ENCODE measurements at places on chromosomes 1 and 21. TPM values are rescaled to one million over a fixed set of nuclear protein-coding genes. Genes with fewer than 3 reads are reported as not detected.

Gene AJAP1
- not detected for total RNA-seq

- peak overlapping the region; percentile 76 for H3K27ac ChIP-seq
- no peaks in the 10 kb centered on the region for H3K27me3 ChIP-seq
- no peaks in the 10 kb centered on the region for H3K36me3 ChIP-seq
- H3K4me1 ChIP-seq: peaks cover 33% of the 10 kb centered on the region
- H3K4me3 ChIP-seq: no peak overlapping the region
These were observed 7.6 kb upstream of the TIE1 start for GRCh38 chr1:43293176-43293575.

- DNase-seq: no peak
- H3K36me3 ChIP-seq: peaks cover 75% of the 10 kb centered on the region
- H3K4me3 ChIP-seq: no peak overlapping the region
- no peak overlapping the region for H3K27ac ChIP-seq
- no peaks in the 10 kb centered on the region for H3K4me1 ChIP-seq
- H3K27me3 ChIP-seq: no peaks in the 10 kb centered on the region
These were observed 38.3 kb upstream of the MYOCOS start for GRCh38 chr1:171583591-171584201.

DNA sequence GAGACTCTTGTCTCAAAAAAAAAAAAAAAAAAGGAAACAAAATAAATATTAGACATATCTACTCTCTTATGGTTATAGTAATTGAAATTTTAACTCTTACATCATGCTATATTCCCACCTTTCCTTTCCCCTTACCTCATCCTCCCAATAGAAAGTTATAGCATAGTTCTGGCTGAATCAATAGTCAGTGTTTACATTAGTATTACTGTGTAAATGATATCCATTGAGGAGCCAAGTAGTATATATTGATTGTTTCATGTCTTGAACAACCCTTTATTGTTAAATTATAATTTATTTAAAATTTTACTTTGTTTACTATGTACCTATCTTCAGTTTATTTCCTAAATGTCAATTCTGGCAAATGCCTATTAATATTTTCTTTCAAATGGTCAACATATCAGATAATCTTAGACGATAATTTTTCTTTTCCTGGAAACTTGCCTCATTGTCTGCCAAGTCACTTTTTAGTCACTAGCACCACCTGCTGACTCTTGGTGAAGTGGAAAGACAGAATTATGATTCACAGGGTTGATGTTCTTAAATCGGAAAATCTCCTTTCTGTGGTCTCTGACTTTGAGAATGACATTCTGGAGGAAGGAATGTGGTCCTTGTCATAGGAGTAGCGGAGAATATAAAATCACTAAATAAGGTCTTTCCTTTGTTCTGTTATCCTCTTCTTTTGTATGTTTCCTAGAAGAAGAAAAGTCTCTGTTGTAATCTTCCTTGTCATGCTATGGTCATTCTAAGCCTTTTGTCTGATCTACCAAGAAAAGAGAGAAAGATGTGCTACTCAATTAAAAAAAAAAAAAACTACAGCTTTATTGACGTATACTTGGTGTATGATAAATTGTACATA is 8.6 kb downstream of the HJV start:
- peak overlapping the region; percentile 19 for H3K27ac ChIP-seq
- H3K4me3 ChIP-seq: no peak overlapping the region
- H3K27me3 ChIP-seq: no peaks in the 10 kb centered on the region
- DNase-seq: no peak
- H3K4me1 ChIP-seq: peaks cover 17% of the 10 kb centered on the region

- peak overlapping the region; percentile 13 for H3K27ac ChIP-seq
- peaks cover 22% of the 10 kb centered on the region for H3K4me1 ChIP-seq
- H3K36me3 ChIP-seq: no peaks in the 10 kb centered on the region
- H3K4me3 ChIP-seq: no peak overlapping the region
These were observed 55.7 kb downstream of the GIPC2 start for GRCh38 chr1:78101514-78101913.

Gene SMIM1
- not detected for total RNA-seq

Data from gastrocnemius medialis (tissue), 4 donors.